Glutamatergic neuron (in vitro differentiated cells): ENCODE measurements at places on chromosomes 6 and 20.
A peak's percentile ranks its signal among the peaks of the same experiment; 100 is the strongest.

DNA sequence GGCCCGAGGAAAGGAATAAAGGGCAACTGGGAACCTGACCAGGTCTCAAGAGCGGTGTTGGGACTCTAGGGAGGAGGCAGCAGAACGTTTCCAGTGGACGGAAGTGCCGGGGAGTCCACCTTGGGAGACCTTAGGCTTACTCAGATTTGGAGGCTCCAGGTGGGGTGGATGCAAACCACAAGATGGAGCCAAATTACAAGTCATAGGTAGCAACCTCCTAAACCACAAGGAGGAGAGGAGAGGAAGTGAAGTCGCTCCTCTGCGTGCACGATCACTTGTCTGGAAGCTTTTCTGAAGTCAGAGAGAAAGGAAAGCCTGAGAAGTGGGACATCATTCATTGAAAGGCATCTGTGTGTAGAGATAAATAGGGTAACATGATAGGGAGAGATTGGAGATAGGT lies 9.3 kb downstream of the HLA-DOA start:
- no peak overlapping the region for H3K4me3 ChIP-seq
- H3K4me1 ChIP-seq: no peaks in the 10 kb centered on the region
- H3K36me3 ChIP-seq: no peaks in the 10 kb centered on the region
- peaks cover 2% of the 10 kb centered on the region for H3K27me3 ChIP-seq
- no peak for DNase-seq
- no peak overlapping the region for H3K27ac ChIP-seq

GRCh38 chr6:21350926-21351325 lies 242.6 kb upstream of the SOX4 start:
- H3K27me3 ChIP-seq: peaks cover 2% of the 10 kb centered on the region
- no peaks in the 10 kb centered on the region for H3K36me3 ChIP-seq

GRCh38 chr6:24919056-24919892 lies 16.5 kb downstream of the RIPOR2 start:
- H3K27ac ChIP-seq: peak overlapping the region; percentile 98
- DNase-seq: peak; percentile 71
- peaks cover 17% of the 10 kb centered on the region for H3K27me3 ChIP-seq
- peak overlapping the region; percentile 80 for H3K4me3 ChIP-seq

DNA sequence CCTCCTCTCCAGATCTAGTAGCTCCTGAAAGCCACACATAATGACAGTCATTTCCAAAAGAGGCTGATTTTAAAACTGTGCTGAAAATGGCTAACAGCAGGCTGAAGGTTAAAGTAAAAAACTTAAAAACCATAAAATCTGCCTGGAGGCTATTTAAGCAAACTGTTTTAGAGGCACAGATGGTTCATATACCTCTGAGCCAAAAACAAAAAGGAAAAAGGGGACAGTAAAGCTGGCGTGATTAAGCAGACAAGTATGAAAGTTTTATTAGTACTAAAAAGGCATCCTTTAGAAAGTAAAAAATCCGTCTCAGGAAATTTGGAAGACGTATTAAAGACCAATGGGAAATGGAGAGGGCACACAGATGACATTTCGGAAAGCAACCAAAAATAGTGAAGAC lies 55.8 kb downstream of the SOBP start:
- H3K36me3 ChIP-seq: peaks cover 6% of the 10 kb centered on the region
- peaks cover 2% of the 10 kb centered on the region for H3K27me3 ChIP-seq
- no peak overlapping the region for H3K4me3 ChIP-seq
- no peak for DNase-seq
- peaks cover 13% of the 10 kb centered on the region for H3K4me1 ChIP-seq

GRCh38 chr20:50980851-50981713 lies 22.5 kb downstream of the MOCS3 start:
- no peak overlapping the region for H3K27ac ChIP-seq
- H3K36me3 ChIP-seq: no peaks in the 10 kb centered on the region
- H3K27me3 ChIP-seq: peaks cover 8% of the 10 kb centered on the region
- H3K4me3 ChIP-seq: no peak overlapping the region

DNA sequence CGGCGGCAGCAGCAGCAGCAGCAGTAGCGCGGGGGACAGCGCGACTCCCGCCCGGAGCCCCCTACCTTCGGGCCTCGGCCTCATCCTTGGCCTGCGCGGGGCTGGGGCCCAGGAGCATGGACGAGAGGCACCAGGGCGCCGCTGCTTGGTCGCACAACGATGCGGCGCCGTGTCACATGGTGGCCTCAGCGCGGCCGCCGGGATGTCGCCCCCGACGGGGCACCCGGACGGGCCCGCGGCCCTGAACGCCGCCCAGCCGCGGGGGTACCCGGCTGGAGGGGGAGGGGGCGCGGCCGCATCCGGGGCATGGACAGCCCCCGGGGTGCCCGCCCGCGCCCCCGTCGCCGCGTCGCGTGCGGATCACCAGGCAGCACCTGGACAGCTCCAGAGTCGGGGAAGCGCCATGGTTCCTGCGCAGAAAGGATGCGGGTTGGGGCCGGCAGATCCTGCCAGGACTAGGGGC lies 57.1 kb downstream of the CDH22 start:
- no peak overlapping the region for H3K27ac ChIP-seq
- peaks cover 20% of the 10 kb centered on the region for H3K27me3 ChIP-seq
- H3K36me3 ChIP-seq: peaks cover 5% of the 10 kb centered on the region
- peaks cover 14% of the 10 kb centered on the region for H3K4me1 ChIP-seq
- H3K4me3 ChIP-seq: no peak overlapping the region

DNA sequence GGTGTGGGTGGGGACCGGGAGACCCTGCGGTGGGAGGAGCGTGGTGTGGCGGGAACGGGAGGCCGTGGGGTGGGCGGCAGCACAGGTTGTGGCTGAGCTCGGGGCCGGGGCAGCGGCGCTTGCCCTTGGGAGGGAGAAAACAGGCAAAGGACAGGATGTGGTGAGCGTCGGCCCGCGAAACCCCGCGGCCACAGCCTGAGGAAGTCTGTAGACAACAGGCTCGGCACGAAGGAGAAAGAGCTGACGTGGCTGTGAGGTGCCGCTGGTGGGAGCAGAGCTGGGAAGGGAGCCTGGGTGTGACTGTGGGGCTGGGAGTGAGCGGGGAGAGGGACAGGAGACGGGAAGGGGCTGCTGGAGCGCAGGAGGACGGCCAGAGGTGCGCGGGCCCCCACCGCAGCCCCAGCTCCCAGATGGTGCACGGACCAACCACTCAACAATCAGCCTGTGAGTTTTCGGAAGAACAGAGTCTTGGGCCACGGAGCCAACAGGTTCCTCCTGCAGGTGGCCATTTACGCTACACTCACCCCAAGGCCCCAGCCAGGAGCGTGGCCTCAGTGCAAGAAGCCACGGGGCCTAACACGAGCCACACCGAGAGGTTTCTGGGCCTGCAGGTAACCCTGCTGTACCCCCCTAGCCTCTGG lies 202.8 kb downstream of the DLL1 start:
- H3K27ac ChIP-seq: no peak overlapping the region
- H3K36me3 ChIP-seq: no peaks in the 10 kb centered on the region
- DNase-seq: peak; percentile 62
- peaks cover 4% of the 10 kb centered on the region for H3K27me3 ChIP-seq
- peaks cover 14% of the 10 kb centered on the region for H3K4me1 ChIP-seq
- H3K4me3 ChIP-seq: no peak overlapping the region
